ENCODE measurements at places on chromosomes 5 and 9.

DNA sequence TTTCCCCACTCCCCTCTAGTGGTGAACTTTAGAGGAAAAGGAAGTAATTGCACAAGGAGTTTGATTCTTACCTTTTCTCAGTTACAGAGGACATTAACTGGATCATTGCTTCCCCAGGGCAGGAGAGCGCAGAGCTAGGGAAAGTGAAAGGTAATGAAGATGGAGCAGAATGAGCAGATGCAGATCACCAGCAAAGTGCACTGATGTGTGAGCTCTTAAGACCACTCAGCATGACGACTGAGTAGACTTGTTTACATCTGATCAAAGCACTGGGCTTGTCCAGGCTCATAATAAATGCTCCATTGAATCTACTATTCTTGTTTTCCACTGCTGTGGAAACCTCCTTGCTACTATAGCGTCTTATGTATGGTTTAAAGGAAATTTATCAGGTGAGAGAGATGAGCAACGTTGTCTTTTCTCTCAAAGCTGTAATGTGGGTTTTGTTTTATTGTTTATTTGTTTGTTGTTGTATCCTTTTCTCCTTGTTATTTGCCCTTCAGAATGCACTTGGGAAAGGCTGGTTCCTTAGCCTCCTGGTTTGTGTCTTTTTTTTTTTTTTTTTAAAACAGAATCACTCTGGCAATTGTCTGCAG is 25.3 kb downstream of the SLC22A5 start:
- no peak for DNase-seq

DNA sequence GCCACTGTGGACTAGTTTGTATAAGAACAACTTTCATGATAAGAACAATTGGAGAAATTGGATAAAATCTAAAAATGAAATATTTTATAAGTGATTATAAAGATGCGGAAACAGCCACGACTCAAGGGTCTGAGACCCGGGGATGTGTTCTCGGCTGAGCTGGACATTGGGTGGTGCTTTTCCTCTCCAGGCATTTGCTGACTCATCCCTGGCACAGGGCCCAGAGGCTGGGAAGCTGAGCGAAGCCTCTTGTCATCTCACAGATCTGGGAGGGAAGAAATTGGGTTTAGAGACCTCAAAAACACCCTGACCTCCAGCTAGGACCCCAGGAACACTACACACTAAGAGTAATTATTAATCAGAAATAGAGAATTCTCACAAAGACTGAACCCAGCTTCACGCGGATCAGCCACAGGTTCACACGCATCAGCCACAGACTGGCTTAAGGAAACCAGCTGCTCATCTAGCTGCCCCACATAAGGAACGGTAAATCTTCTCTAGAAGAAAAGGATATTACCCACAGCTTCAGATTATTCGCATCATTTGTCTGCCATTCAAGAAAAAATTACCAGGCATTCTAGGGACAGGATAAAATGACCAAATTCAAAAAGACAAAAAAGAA is 2.8 kb upstream of the OR2V1 start:
- no peak for DNase-seq

- DNase-seq: no peak
Measured at GRCh38 chr9:136240941-136241340, 4.7 kb downstream of the QSOX2 start.

DNA sequence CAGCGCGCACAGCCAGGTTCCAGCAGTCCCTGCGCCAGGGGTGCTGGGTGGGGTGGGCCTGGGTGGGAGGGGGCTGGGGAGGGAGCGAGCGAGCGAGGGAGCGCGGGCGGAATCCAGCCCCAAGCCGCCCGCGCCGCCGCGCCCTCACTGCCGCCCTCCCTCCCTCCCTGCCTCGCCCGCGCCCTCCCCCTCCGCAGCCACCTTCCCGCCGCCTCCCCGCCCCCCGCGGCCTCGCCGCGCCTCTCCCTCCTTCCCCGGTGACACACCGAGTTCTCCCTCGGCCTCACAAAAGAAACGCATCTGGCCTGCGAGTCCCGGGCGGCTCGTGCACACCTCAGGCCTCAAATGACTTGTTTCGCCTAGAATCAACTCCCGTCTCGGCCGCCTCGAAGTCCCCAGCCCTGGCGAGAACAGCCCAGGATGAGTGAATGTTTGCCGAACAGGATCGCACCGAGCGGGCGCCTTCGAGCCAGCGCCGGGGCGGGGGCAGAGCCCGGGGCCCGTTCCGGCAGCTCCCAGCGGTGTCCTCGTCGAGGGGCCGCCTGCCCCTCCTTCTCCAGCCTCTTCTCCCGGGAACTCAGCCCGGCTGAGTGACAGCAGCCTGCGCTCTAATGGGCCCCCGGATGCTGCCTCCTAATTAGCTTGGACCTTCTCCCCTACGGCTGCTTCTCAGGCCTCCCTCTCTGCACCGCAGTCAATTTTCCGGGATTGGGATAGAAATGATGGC is 371 bp upstream of the PITX1 start:
- no peak for DNase-seq

GRCh38 chr9:133475292-133476012 is 3.4 kb downstream of the SLC2A6 start:
- DNase-seq: no peak

DNA sequence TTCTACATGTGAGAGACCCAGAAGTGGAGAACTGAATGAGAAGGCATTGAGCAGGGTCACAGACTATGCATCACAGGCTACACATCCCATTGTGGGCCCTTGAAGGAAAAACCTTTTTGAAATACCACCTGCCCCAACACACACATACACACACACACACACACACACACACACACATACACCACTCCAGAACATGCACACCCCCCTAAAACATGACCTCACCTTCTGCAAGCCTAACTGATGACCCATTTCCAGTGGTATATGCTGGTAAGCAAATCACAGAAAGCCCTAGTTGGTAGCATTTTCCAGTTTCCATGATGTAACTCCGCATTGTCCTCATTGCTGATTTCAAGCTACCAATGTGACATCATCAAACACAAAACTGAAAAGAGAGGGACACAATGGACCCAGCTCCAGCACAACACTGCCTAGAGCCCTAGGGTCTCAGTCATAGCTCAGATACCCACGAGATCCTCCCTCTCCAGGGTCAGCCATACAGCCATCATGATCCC is 36.4 kb downstream of the THBS4 start:
- DNase-seq: no peak

DNA sequence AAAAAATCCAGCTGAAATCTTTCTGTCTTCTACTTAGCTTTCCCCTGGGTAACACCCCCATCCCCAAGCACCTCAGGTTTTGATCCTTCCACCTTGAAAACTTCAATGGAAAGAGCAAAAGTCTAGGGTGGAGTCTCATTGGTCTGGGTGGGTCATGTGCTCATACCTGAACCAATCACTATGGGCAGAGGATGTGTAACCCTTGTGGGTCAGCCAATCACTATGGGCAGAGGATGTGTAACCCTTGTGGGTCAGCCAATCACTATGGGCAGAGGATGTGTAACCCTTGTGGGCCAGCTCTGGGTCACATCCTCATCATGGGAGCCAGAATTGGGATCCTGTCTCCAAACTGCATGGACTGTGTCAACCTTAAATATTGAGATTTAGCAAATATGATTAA is 18.5 kb downstream of the NAIF1 start:
- no peak for DNase-seq

- DNase-seq: peak; percentile 70
Measured at GRCh38 chr5:1385395-1386273, 40.7 kb upstream of the CLPTM1L start.

DNA sequence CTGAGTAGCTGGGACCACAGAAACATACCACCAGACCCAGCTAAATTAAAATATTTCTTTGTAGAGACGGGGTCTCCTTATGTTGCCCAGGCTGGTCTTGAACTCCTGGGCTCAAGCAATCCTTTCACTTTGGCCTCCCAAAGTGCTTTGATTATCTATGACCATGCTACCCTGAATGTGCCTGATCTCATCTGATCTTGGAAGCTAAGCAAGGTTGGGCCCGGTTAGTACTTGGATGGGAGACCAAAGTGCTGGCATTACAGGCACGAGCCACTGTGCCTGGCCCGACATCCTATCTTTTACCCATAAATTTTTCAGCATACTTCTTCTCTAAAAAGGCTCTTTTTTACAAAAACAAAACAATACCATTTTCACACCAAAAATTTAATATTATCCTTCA is 137.0 kb upstream of the LRRTM2 start:
- DNase-seq: no peak

GRCh38 chr5:56910210-56910965 is 992 bp downstream of the SETD9 start:
- DNase-seq: no peak

- no peak for DNase-seq
Measured at GRCh38 chr9:78547831-78548230, 250.9 kb downstream of the PSAT1 start.

DNA sequence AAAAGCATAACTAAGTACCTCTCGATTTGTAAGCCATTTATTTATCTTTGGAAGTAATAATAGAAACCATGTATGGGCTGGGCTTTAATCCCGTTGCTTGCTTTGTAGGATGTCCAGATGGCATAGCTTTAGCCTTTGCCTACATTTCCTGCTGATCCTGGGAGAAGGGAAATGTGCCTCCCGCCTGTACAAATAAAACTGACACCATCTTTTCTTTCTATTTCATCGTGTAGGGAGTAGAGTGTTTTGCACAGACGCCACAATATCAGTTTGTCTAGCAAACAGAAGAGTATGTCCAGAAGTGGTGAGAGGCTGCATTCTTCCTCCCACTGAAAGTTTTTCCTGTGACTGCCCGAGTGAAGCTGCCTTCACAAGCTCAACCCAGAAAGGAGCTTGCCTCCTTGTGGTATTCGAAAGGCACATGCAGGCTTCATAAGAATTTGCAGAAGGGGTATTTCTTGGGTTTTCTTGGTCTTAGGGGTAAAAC is 24.7 kb upstream of the TJP2 start:
- DNase-seq: no peak

- no peak for DNase-seq
Measured at GRCh38 chr5:39064450-39064849, 9.7 kb downstream of the RICTOR start.

GRCh38 chr5:393846-394275 is 49.1 kb upstream of the EXOC3 start:
- DNase-seq: no peak

DNA sequence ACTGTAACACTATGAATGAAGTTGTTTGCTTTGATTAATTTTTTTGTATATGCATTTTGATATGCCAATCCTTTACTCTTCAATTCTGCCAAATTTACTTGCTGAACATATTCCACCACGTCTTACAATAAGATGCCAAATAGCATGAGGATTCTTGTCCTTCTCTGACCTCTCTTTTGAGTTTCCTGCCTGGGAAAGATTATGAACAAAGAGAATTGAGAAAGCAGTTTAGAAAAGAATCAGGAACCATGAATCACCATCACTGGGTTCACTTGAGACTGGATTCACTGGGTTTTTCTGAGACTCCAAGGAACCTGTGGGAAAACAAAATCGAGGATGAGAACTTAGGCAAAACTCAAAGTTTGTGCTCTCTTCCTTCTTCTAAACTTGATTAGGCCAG is 256.5 kb downstream of the CETN3 start:
- no peak for DNase-seq

GRCh38 chr9:82363682-82364081 is 375.1 kb downstream of the SPATA31D1 start:
- no peak for DNase-seq

- no peak for DNase-seq
Measured at GRCh38 chr9:94934816-94935328, 208.4 kb downstream of the AOPEP start.

GRCh38 chr9:21994556-21995005 is at the start of gene CDKN2B-AS1:
TSS of gene CDKN2B-AS1 (plus strand) at chr9:21994791.
- peak; percentile 69 for DNase-seq

DNA sequence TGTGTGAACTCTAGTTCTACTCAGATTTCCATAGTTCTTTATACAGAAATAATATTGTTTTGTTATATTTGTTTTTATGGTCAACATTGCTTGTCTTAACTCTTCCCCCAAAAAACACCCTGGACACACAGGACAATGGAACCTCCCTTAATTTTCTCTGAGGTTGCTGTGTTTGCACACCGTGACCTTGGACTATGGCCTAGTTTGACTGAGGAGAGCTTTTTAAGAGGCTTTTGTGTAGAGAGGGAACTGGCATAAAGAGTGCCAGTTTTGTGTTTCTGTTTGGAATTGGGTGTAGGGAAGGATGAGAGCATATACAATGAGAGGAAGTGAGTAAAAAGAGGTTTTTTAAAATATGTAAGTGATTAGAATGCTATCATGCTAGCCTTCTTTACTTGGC is 101.1 kb upstream of the MEF2C start:
- DNase-seq: no peak

GRCh38 chr5:181035991-181036815 is 3.9 kb upstream of the BTNL9 start:
- no peak for DNase-seq

DNA sequence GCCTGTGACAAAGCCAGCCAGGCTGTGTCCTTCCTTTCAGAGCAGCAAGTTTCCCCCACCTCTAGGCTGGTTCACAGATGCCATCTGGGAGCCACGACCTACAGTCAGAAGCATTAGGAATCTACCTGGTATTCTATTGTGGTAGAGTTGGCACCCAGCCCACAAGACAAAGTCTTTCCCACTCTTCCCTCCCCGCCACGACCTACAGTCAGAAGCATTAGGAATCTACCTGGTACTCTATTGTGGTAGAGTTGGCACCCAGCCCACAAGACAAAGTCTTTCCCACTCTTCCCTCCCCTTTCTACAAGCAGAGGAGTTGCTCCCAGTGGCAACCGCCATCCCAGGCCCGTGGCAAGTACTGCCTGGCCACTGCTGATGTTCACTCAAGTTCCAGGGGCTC is 157.8 kb upstream of the TNC start:
- DNase-seq: no peak

DNA sequence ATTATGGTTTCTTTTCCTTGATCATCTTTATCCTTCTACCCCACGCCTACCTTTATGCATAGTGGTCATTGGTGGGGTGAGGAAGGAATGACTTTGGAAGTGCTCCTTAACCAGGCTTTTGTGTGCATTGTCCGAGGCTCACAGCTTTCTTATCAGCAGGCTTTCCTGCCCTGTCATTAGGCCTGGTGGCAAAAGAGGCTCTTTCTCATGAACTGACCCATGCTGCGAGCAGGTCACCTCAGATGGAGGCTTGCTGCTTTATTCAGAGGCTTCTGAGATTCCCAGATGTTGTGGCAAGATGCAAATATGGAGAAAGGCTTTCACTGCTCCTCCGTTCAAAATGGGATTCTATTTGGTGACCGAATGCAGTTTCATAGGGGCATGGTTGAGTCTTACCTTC is 57.4 kb upstream of the DMRTA1 start:
- DNase-seq: no peak

GRCh38 chr9:94149696-94150095 is 65.4 kb downstream of the PTPDC1 start:
- DNase-seq: no peak

GRCh38 chr9:109166771-109167601 is at the start of gene FRRS1L:
TSS of gene FRRS1L (minus strand) at chr9:109167249. CDS start at chr9:109167138, 111 bp downstream.
- DNase-seq: peak; percentile 60

- no peak for DNase-seq
Measured at GRCh38 chr5:128626536-128627090, 88.6 kb upstream of the FBN2 start.

- no peak for DNase-seq
Measured at GRCh38 chr5:128290152-128290858, 206.7 kb downstream of the SLC12A2 start.

DNA sequence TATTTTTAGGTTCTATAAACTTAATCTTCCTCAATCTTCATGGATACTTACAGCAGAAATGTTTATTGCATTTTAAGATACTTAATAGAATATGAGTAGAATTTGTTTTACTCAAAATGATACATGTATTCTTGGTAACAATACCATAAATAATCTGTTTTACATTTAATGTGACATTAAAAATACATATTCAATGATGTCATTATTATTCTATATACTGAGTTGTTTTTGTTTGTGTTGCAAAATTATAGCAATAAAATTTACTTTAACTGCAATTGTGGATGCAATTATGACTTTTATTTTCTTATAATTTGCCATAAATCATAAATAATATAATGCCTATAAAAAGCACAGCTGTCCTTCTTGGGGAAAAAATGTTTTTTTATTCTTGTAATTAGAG is 275.9 kb upstream of the CCNG1 start:
- DNase-seq: no peak

All from right forelimb (tissue), 1 donor.